ENCODE measurements at places on chromosomes 4 and X.

- DNase-seq, result no peak
Observed at GRCh38 chr4:173074501-173074946, 94.1 kb upstream of the GALNT7 start.

GRCh38 chr4:71832049-71832448 lies 48.2 kb upstream of the GC start:
- DNase-seq, result no peak

DNA sequence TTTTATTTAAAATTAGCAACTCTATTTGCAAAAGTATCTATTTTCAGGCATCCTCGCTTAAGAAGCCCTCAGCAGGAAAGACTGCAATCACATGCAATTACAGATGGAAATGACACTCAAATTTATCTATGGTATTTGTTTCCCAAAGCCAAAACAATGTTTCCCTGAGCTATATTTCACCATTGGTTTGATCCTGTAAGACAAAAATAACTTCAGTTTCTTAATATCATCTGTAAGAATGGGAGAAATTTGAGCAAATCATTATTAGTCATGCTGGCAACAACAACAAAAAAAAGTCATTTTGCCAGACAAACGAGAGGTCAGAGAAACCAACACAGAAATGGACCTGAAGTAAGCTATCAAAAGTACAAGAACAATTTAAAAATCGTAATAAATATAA lies 204.1 kb downstream of the NR3C2 start:
- no peak for DNase-seq

- DNase-seq, result no peak
Observed at GRCh38 chr4:151486168-151486567, 77.2 kb downstream of the FHIP1A start.

DNA sequence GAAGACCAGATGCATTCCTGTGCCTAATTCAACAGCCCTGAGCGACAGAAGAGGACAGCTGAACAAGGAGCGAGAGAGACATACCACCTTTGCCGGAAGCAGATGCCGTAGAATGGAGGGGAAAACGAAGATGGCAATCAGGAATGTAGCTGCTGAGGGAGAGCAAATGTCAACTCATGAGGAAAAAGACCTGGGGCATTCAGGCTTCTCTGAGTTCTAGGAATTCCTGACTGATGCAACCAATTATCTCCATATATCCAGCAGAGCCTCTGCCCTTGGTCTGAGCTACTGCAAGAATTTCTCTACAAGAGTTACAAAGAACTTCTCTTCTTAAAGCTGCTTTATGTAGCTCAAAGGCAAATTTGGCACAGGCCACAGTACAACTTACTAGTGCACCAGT lies 40.5 kb upstream of the INPP4B start:
- no peak for DNase-seq

- DNase-seq, result peak; percentile 46
Observed at GRCh38 chrX:14032406-14032805, 2.7 kb upstream of the GEMIN8 start.
